ENCODE measurements at places on chromosomes 5 and 9.

DNA sequence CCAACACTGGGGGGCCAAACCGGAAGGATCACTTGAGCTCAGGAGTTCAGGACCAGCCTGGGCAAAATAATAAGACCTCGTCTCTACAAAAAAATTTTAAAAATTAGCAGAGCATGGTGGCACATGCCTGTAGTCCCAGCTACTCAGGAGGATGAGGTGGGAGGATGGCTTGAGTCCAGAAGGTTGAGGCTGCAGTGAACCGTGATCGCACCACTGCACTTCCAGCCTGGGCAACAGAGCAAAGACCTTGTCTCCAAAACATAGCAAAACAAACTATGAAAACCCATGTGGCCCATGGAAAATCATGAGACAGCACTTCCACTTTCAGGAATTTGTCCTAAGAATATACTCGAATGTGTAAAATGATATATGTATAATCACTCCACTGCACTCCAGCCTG, 6.1 kb downstream of the SETX start:
- DNase-seq: no peak

DNA sequence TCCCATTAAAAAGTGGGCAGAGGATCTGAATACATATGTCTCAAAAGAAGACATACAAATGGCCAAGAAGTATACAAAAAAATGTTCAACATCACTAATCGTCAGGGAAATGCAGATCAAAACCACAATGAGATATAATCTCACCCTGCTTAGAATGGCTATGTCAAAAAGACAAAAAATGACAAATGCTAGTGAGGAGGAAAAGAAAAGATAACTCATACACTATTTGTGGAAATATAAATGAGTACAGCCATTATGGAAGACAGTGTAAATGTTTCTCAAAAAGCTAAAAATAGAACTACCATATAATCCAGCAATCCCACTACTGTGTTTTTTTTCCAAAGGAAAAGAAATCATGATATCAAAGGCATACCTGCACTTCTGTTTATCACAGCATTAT, 450.7 kb downstream of the EFNA5 start:
- no peak for DNase-seq

DNA sequence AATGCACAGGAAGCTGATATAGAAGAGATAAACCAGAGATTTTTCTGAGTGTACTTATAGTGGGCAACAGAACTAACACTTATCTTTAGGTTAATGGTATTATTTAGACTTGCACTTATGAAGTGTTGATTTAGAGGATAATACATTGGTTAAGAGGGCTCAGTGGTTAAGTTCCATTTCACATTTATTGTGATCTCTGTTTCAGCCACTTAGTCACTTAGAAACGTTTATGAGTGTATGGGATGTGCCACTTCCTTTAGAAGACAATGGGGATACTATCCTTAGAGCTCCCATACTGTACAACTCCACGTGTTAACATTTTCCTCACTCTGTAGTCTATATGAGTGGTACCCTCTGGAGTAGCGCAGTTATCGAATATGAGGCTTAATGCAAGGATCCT, 57.5 kb downstream of the PIP5K1B start:
- no peak for DNase-seq

GRCh38 chr5:87233143-87233542, 34.5 kb upstream of the RASA1 start:
- no peak for DNase-seq

DNA sequence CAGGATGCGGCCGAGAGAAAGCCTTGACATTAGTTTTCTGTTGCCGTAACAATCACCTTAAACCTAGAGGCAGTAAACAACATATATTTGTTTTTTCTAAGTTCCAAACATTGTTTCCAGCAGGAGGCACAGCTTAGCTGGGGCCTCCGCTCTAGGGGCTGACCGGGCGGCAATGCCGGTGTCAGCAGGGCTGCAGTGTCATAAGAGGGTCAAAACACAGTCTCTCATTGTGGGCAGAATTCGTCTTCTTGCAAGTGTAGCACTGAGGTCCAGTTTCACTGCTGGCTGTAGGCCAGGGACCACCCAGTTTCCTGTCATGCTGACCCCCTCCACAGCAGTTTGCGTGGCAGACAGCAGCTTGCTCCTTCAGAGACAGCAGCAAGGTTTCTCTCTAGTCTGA, 186.2 kb downstream of the PJA2 start:
- DNase-seq: no peak

DNA sequence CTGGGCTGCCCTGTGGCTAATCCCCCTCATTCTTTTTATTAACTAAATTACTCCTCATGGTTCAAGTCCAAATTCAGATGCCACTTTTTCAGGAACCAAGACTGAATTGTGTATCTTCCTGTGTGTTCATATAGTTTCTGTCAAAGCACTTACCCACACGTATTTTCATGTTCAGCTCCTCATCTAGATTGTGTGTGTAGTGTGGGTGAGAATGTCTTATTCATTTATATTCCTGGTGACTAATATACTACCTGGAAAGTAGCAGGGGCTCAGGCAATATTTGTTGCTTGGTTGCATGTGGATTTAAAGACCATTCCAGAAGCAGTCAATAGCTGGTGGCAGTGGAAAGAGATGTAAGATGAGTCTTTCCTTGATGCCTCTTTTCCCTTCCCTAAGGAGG, 48.5 kb upstream of the SRP19 start:
- DNase-seq: no peak

DNA sequence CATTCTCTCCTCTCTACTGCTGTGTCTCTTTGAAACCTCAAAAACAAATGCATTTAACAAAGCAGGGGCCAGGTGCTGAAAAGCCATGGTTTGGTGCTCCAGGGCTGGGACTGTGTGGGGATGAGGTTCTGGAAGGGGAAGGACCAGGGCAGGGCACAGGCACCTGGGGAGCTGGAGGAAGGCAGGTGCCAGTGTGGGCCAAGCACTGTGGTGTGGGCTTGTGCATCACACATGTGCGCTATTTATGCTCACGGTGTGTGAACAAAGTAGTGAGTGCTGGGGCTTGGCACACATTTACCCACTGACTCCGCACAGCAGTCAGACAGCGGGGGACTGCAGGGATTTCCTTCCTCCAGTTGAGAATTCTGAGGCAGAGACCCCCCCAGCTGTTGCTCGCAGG, 10.1 kb downstream of the HRH2 start:
- DNase-seq: no peak

Data from AG08396 (cell line).